Breast epithelium (tissue), 4 donors: ENCODE measurements at places on chromosomes 4 and X. TPM values are rescaled to one million over a fixed set of nuclear protein-coding genes. Genes with fewer than 3 reads are reported as not detected.

DNA sequence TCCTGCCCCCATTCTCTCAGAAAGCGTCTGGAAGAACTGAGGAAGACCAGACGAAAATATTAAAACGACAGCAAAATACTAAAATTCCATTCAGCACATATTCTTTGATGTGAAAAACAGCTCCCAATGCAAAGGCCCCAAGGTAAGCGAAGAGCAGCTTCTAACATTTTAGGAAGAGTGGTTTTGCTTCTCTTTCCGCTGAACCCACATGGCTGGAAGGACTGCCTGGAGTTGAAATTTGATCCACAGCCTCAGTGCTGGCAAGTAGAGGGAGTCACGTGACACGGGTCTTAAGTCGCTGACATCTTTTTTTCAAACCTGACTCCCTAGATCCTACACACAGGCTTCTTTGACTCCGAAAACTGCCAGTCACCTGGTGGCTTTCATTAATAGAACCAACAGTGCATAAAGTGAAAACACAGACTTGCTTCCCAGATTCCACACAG lies at the start of gene FAM13A:
Gene FAM13A, minus strand, starts transcription at position 233 of the 446 bp plus-strand sequence. Its CDS starts 221 bp downstream, at position 12.
- peak; percentile 90 for DNase-seq

DNA sequence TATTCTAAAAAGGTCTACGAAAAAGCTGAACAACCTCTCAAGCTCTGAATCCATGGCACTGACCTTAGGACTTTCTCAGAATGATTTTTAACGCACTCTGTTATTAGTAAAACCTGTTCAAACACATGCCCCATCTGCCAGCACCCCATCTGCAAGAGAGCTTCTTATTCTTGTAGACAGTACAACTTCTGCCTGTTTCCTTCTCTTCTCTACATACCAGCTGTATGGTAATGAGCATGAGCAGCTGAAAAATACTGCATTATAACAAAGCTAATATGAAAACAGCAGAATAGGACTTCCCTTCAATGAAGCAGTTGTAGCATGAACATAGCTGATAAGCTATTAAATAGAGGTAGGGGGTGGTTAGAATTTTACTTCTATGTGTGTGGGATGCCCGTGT lies 167.9 kb downstream of the FBXW7 start:
- DNase-seq: no peak

DNA sequence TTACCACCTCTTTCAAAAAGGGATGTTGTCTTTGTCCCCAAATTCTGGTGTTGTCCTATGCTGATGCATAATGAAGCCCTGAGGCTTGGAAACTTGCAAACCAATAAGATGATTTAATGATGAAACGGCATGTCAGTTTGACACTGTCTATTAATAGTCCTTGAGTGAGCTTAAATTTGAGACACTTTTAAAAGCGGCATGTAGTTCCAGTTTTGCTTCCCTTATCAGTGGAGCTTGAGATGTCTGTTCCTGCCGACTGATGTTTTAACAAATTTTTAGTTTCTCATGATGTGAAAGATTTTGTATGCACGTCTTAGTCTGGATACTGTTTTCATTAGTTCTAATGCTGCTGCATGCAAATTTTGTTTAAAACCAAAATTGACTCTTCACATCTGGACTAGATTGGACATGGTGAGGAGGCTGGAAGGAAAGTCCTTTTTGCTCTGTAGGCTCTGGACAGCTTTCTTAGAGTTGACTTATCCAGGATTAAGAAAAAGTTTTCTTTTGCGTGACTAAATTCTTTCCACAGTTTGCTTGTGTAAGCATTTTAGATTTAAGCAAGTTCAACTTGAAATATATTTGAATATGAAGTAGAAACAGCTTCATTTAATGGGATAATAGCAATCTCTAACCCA lies 11.7 kb downstream of the C1GALT1C1 start:
- DNase-seq: no peak

DNA sequence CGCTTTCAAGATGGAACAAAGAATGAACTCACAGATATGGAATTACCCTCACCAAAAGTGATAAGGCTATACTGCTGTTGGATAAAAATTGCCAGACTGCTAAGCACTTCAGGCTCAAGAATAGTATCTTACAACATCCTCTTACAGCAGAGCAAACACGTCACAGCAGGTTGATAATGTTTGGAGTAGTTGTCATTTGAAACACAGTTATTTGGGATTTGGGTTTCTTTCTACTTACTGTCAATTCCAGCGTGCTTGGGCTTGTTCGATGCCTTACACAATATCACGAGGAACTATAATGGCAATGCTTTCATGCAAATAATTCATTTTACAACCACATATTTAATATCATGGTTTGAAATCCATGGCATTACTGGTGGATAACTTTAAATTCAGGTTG lies 1223.7 kb upstream of the AGA start:
- no peak for DNase-seq

DNA sequence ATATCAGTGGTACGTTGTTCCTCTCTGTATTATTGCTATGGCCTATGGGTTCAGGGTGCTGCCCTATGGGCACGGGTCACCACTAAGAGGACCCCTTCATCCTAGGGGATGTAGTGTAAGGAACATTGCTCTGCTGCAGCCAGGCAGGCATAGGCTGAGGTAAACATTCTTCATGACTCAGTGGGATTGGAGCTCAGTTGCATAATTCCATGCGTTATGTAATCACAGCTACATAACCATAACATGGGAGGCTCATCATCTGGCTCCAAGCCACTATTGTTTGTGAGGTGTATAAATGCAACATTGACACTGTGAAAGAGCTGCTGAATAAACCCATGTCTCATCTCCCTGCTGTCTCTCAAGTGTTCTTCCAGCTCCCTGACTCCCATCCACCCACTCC lies 375.2 kb downstream of the MAGEE1 start:
- DNase-seq: no peak

Gene KLKB1
- total RNA-seq: 0.33 TPM
